ENCODE measurements at places on chromosomes 11 and 22. TPM values are rescaled to one million over a fixed set of nuclear protein-coding genes. Genes with fewer than 3 reads are reported as not detected.

- peak; percentile 92 for DNase-seq
Measured at GRCh38 chr11:95835768-95836488, 45.6 kb downstream of the CEP57 start.

DNA sequence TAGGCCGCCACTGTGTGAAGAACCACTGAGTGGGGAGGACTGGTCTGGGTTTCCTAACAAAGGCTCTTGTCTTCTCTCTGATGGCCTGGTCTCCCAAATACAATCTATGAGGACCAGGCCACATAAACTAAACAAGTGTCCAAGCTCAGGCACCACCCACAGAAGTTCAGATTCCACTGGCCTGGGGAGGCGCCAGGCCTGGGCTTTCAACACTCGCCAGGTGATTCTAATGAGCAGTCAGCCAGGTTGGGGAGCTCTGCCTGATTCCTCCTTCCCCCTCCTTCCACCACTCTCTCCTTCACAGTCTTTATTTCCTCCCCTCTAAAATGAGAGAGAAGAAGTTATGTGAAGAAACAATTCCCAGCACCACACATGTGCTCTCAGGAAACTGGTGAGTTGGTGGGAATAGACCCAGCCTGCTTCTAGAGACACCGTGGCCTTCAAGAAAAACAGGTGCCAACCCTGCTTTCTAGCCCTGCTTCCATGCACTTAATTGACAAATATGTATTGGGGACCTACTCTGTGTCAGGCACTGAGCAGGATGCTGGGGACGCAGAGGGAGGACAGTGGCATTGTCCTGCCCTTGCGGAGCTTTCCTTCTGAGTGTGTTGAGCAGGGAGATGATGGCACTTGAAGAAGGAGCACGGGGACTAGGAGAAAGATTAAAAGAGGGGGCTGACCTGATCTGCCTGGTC lies 242.5 kb downstream of the TENM4 start:
- DNase-seq: no peak

- no peak for DNase-seq
Measured at GRCh38 chr11:133598906-133599305, 66.6 kb upstream of the OPCML start.

- no peak for DNase-seq
Measured at GRCh38 chr11:20007386-20007785, 152.9 kb downstream of the DBX1 start.

GRCh38 chr11:23789938-23790371 lies 706.9 kb upstream of the LUZP2 start:
- DNase-seq: peak; percentile 66

DNA sequence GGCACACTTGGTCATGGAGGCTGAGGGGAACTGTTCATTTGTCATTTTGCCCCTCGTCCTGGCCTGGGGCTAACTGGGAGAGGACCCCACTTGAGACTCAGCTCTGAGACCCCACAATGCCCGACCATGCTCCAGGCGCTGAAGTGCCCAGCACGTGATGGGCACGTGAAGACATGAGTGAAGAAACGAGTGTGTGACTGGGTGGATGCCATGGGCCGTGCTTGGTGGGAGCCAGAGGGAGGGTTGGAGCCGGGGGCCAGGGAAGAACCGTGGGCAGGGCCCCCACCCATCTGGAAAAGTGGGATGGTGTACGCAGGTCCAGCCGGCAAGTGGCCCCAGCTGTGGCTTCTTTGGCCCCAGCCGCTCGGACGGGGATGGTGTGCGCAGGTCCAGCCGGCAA lies 61.1 kb downstream of the WNT7B start:
- DNase-seq: no peak

DNA sequence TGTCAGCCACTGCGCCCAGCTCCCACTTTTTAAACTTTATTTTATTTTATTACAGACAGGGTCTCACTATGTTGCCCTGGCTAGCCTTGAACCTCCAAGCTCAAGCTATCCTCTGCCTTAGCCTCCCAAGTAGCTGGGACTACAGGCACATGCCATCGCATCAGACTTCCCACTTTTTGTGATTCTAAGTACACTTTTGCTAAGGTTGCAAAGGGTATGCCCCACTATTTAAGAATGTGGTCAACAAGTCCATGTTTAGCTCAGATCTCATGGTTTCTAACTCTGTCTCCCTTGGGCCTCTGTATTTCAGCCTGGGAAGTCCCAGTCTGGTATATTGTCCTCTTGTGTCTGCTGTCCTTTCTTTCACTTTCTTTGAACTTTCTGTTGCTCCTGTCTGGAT lies 35.3 kb downstream of the EXPH5 start:
- DNase-seq: no peak

GRCh38 chr11:109914038-109914437 lies 179.2 kb upstream of the ZC3H12C start:
- no peak for DNase-seq

- DNase-seq: no peak
Measured at GRCh38 chr11:104823657-104824056, 74.6 kb downstream of the CASP12 start.

DNA sequence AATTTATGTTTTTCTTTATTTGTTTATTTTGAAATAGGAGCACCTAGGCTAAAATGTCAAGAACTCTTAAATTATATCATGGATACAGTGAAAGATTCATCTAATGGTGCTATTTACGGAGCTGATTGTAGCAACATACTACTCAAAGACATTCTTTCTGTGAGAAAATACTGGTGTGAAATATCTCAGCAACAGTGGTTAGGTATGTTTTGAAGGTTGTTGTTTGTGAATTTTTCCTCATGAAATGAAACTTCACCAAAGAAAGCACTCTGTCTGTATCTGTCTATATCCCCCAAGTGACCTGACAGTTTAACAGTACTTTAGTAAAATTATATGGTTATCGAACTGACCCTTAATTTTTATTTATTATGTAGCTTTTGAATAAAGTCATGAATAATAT lies 12.8 kb downstream of the ATM start:
- DNase-seq: no peak

GRCh38 chr11:86062719-86063118 lies 6.2 kb downstream of the PICALM start:
- peak; percentile 42 for DNase-seq

GRCh38 chr11:46246521-46246920 lies 30.9 kb upstream of the CREB3L1 start:
- DNase-seq: no peak

GRCh38 chr22:50640857-50641647 lies 13.1 kb upstream of the ARSA start:
- no peak for DNase-seq

GRCh38 chr11:35593143-35593542 lies 25.1 kb upstream of the FJX1 start:
- peak; percentile 97 for DNase-seq

GRCh38 chr11:20457001-20457799 lies 69.7 kb downstream of the PRMT3 start:
- no peak for DNase-seq

GRCh38 chr11:103920449-103920848 lies 116.0 kb upstream of the DDI1 start:
- no peak for DNase-seq

DNA sequence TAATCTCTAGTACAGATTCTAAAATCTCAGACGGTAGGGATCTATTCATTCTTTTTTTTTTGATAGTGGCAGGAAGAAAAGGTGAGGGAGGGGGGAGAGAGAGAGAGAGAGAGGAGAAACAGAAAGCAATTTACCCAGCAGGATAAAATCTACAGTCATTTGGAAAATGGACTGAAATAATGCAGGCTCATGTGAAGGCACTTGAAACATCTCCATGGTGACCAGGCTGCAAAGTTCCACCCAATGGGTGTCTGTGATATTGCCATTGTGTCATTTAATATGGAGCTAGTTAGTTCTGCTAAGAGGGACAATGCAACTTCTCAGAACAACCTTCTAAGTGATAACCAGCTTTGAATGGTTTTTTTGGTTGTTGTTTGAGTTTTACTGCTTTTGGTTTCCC lies 165.2 kb upstream of the RAG2 start:
- no peak for DNase-seq

DNA sequence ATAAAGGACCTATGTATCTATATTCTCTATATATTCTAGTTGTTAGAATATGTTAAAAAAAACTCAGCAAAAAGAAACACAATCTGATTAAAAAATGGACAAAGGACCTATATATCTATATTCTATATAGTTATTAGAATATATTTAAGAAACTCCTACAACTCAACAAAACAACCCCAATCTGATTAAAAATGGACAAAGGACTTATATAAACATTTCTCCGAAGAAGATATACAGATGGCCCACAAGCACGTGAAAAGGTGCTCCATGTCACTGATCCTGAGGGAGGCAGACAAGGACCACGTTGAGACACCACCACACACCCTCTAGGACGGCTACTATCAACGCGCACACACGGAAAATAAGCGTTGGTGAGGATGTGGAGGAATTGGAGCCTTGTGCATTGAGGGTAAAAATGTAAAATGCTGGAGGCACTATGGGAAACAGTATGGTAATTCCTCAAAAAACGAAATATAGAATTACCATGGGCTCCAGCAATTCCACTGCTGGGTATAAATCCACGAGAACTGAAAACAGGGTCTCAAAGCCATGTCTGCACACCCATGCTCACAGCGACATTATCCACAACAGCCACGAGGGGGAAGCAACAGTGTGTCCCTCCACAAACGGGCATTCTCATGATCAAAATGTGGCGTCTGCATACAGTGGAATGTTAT lies 22.7 kb downstream of the YPEL1 start:
- peak; percentile 76 for DNase-seq

GRCh38 chr11:16789063-16789420 lies 50.6 kb downstream of the C11orf58 start:
- no peak for DNase-seq

DNA sequence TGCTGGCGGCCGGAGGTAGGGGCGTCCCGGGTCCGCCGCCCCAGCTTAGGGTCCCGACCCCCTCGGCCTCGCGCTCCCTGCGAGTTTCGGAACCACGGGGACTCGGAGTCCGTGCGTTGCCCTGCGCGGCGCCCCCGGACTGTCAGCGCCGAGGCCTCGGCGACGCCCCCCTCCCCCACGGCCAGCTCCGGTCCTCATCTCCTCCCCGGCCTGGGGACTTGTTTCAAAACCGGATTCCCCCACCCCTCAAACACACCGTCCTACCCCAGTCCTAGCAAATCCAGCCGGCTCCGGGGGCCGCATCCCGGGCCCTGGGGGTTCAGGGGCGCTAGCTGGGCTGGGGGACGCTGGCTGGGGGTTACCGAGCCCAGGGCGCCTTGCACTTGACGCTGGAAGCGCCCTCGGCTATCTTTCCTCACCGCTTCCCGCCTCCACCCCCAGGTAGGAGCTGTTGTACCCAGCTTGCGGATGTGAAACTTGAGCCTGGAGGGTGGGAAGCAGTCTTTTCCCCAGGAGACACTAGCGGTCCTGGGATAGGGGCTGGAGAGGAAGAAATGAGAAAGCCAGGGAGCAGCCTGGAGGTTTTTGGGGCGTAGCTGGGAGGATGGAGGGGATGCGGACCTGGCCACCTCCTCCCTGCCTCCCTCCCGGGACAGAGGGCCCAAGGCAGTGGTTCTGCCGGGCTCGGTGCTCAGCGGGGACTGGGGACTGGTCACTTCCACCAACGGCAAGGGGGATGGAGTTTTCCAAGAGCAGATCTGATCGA lies 550 bp downstream of the FBLN1 start:
- DNase-seq: no peak

DNA sequence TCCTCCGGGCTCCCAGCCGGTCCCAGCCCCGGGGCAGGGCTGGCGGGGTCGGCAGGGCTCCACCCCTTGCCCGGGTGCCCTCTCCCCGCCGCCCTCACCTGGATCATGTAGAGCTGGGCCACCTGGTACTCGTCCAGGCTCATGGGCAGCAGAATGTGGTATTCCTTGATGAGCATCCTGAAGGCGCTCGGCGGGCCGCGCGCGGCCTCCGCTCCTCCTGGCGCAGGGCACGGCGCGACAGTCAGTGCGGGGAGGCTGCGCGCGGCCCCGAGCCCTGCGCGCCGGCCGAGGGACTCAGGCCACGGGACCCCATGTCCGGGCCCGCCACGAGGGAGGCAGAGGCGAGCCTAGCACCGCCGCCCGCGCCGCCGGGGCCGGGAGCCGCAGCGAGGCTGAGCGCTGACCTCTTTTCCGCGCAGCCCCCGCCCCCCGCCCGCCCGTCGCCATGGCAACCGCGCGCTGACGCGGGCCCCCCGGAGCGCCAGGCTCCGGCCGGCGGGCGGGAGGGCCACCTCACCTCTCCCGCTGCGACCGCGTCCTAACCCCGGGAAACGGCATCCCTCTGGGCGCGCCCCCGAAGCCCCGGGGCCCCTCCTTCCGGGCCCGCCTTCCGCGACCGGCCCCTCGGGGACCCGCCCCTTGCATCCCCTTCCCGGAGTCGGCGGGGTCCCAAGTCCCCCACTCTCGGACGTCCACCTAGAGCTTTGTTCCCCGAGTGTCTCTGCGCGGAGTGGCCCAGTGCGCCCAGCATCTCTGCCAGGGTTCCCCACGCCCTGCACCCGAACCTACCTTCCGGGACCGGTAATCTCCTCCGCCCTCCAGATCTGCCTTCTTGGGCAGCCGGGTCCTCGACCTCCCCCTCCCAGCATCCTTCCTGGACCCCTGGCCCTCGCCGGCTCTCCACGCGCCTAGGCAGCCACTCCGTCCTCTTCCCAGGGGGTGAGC lies 886 bp downstream of the PITPNM1 start:
- DNase-seq: no peak

- DNase-seq: no peak
Measured at GRCh38 chr11:132087148-132087547, 716.7 kb downstream of the NTM start.

GRCh38 chr11:132911186-132911585 lies 621.1 kb downstream of the OPCML start:
- no peak for DNase-seq

The RGL4 gene
- not detected for total RNA-seq

The CNGA4 gene
- not detected for total RNA-seq

The PPP1CA gene
- total RNA-seq: 231 TPM

The AMOTL1 gene
- 1.5 TPM for total RNA-seq

The NOX4 gene
- total RNA-seq: 1.4 TPM

The DTX4 gene
- 1.6 TPM for total RNA-seq

The SMC1B gene
- not detected for total RNA-seq

The SERGEF gene
- 42.8 TPM for total RNA-seq
